ENCODE measurements at places on chromosomes 1 and 21.

DNA sequence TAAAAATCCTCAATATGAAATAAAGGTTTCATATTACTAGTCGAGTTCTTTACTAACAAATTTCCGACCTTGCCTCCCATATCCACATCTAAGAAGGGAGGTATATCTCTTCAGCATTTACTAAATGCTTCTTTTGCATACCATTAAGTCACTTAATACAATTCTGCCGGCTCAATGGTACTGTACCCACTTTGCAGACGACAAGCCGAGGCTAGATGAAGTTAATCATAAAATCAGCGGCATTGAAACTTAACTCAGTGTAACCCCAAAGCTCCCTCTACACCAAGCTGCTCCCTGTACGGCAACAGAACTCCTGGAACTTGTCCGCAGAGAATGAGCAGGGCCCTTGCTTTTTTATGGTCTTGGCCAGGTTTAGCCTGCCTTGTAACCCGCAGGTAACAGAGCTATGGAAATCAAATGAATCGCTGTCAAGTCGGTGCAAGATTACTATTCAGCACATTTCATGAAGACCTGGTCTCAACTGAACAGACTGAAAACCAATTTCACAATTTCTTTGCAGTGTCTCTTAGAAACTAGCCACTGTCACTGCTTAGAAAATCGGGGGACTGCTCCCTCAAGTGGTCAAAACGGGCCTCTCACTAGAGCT, 738 bp downstream of the INTS7 start:
- no peak for DNase-seq

DNA sequence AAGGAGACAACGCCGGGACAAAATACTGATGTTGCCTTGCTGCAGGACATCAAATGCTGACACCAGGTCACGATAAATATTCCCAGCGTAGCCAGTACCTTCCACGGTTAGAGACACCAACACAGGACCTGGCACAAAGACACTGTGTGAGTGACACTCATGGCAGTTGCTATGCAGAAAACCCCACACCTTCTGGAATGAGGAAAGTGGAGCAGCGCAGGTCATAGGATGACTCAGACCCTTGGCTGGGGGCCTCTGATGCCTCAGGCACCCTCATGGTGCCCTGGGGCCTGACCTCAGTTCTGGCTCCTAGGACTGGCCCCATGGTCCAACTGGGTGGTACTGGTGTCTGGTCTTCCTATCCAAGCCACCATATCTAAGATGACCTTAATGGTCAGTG, 7.0 kb downstream of the DCST2 start:
- DNase-seq = no peak

DNA sequence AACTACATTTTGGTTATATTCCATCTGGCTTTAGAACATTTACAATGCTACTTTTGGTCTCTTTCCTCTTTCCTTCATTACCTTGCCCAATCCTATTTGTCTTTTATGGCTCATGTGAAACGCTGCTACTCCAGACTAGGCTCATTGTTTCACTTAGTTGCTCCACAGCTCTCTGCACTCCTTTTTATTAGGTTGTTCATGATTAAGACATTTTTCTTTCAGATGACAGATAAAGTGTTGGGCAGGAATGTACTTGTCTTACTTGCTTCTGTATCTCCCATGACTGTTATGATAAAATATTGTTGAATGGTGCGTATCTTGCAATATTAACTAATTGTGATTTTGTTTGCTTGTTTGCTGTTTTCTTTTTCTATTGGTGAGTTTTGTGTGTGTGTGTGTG, 1532.3 kb downstream of the KCNT2 start:
- no peak for DNase-seq

- DNase-seq = no peak
Measured at GRCh38 chr21:45803618-45804340, 160.3 kb downstream of the PCBP3 start.

GRCh38 chr1:229124116-229124515, 146.8 kb upstream of the RAB4A start:
- DNase-seq = no peak

DNA sequence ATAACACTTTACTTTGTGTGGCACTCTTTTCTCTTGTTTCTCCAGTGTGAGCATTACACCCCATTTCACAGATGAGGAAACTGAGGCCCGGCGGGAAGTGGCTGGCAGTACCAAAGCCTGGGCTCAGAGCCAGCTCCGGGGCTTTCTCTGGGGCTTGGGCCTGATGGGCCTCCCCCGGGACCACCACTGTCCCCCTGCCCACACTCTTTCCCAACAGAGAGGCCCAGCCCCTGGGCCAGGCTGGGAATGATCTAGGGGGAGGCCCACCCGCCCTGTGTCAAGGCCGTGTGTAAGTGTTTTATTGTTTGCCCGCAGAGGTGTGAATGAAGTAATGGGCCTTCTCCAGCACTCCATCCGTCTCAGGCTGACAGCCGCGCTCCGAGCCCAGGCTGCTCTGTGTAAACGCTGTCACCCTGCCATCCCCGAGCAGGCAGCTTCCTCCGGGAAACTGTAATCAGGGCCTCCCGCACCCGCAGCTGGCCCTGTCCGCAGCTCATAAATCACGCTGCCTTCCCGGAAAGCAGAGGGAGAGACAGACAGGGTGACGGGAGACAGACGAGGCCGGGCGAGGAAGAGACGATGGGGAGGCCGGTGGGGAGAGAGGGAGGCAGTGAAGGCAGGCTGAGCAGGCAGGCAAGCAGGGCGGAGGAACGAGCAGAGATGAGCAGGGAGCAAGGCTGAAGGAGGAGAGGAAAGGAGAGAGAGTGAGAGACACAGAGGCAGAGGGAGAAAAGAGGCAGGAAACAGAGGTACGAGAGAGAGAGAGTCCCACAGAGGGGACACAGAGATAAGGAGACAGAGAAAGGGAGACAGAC, 109.7 kb upstream of the ZBTB40 start:
- DNase-seq = no peak

DNA sequence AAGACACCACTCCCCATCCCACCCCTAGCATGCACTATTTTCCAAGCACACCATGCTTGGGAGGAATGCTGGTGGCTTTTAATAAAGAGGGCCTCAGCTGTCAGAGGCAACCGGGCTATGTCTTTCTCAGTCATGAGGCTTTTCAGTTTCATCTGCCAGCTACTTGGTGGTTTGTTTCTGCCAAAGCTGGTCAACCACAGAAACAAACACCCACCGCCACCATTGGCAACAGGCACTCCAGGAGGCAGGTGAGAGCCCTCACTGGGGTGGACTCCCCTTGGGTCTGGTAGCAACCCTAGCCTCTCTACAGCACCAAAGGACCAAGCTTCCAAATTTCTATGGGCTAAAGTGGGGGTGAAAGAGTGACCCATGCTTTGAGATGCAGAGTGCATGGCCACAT, 54.3 kb upstream of the CD1D start:
- DNase-seq = no peak

DNA sequence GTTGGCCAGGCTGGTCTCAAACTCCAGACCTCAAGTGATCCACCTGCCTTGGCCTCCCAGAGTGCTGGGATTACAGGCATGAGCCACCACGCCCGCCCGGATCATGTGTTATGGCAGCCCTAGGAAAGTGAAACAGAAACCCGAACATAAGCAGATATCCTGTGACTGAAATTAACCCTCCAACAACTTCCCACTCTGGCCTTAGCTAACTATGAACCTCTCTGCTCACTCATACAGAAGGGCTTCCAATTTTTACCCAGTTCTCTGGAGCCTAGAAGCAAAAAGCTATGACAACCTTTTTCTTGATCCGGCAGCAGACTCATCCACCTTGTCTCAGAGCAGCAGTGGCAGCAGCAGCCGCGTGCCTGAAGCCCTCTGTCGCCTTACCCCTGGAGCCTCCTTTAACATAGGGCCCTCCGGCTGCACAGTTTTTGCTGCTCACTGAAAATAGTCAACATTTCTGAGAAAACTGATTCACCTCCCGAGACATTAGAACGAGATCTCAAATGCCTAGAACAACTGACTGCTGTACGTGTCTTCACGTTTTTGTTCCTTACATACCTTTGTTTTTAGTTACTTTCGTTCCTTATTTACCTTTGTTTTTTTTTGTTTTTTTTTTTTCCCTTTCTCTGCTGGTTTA, 9.3 kb downstream of the CBR1 start:
- DNase-seq = no peak

Data from brain pericyte (primary cell).